ENCODE measurements at places on chromosomes 4 and X. TPM values are rescaled to one million over a fixed set of nuclear protein-coding genes. Genes with fewer than 3 reads are reported as not detected.
A peak's percentile ranks its signal among the peaks of the same experiment; 100 is the strongest.

DNA sequence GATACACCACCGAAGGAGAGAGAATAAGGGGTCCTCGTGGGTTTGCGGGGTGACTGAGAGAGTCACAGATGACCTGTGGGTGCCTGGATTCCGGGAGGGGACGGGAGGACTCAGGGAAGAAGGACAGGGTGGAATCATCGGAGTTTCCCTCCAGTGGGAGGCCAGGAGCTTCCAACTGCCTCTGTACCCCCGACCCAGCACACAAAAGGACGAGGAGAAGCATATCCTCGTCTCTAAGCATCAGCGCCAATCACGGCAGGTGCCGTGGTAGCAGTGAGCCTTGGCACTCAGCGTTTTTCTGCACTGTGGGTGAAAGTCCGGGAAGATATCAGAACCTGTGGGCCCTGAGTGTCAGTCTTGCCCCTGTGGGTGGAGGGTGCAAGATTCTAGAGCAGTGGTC lies 62.0 kb downstream of the ASMT start:
- H3K4me3 ChIP-seq, result no peak overlapping the region
- peaks cover 45% of the 10 kb centered on the region for H3K36me3 ChIP-seq
- H3K27me3 ChIP-seq, result no peaks in the 10 kb centered on the region
- H3K27ac ChIP-seq, result no peak overlapping the region

GRCh38 chr4:182185491-182185890 lies 57.7 kb upstream of the TENM3 start:
- no peaks in the 10 kb centered on the region for H3K4me1 ChIP-seq
- no peak for DNase-seq
- no peaks in the 10 kb centered on the region for H3K36me3 ChIP-seq
- H3K27ac ChIP-seq, result no peak overlapping the region
- H3K27me3 ChIP-seq, result no peaks in the 10 kb centered on the region

DNA sequence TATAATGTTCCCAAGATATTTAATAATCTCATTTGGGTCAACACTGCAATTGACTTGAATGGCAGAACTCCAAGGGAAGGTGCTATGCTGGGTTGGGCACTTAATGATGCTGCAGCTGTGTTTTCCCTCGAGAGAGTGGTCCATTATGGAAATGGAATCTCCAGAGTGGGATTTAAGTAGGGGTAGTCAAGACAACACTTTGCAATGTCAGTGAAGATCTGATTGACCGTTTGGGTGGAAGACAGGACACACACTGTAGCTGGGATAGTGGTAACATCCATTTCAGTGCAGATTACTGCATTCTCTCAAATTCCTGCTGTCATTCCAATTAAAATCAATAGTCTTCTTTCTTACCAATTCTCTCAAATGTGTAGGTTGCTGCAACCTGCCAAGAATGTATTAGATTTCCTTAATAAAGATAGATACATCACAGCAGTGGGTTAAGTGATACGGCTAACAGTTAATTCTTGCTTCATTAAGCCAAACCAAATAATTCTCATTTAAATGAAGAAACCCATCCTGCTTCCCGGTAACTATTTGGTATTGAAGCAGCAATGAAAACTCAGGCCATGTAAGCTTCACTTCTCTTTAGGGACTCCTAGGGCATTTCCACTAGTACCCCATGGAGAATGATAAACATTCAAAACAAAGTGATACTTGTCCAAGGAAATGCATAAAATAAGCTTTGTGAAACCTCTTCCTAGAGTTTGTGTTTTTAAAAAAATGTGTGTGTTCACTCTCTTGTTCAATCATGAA lies 40.5 kb upstream of the RASGEF1B start:
- H3K27me3 ChIP-seq, result no peaks in the 10 kb centered on the region
- H3K4me3 ChIP-seq, result no peak overlapping the region
- H3K36me3 ChIP-seq, result no peaks in the 10 kb centered on the region
- no peak for DNase-seq
- peaks cover 40% of the 10 kb centered on the region for H3K4me1 ChIP-seq
- H3K27ac ChIP-seq, result no peak overlapping the region

GRCh38 chr4:140695483-140695882 lies 60.7 kb downstream of the TBC1D9 start:
- H3K27ac ChIP-seq, result no peak overlapping the region
- DNase-seq, result no peak
- no peaks in the 10 kb centered on the region for H3K36me3 ChIP-seq
- H3K4me3 ChIP-seq, result no peak overlapping the region
- peaks cover 3% of the 10 kb centered on the region for H3K27me3 ChIP-seq

DNA sequence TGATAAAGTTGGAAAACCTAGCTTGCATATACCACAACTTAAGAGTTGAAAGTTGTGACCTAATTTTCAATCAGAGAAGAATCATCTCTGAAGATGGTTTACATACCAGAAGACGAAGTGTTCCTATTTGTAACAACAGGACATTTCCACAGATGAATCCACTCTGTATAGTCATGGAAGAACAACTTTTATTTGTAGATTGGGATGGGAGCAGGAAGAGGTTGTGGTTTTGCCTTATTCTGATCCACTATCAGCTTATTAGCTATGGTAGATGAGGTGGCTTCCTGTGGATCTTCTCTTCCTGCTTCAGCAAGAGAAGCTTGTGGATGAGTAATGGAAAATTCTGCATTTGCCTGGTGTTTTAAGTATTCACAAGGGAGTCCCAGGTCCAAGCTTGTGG lies 18.6 kb upstream of the SUPT20HL1 start:
- no peaks in the 10 kb centered on the region for H3K36me3 ChIP-seq
- H3K27me3 ChIP-seq, result peaks cover 7% of the 10 kb centered on the region
- no peak overlapping the region for H3K27ac ChIP-seq
- no peak for DNase-seq
- H3K4me3 ChIP-seq, result no peak overlapping the region

GRCh38 chr4:10619855-10620254 lies 64.7 kb downstream of the CLNK start:
- H3K27me3 ChIP-seq, result no peaks in the 10 kb centered on the region
- H3K36me3 ChIP-seq, result no peaks in the 10 kb centered on the region
- H3K27ac ChIP-seq, result no peak overlapping the region
- H3K4me1 ChIP-seq, result peaks cover 3% of the 10 kb centered on the region
- no peak for DNase-seq

DNA sequence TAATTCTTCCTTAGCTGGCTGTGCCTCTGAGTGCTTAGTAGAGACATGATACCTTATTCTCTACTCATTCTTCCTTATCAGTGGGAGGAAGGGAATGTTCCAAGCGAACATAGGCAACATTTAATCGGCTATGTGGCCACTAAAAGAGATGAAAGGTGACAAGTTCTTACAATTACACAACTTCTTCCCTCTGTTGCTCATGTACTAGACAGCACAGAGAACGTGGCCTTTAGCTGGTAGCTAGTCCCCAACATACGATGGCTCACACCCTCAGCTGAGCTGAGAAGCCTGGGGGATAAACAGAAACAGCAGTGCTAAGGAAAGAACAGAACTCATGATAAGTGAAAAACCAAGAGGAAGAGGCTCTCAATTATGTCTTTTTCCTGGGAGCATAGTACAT lies 52.2 kb downstream of the APOO start:
- no peak for DNase-seq
- no peak overlapping the region for H3K27ac ChIP-seq
- no peak overlapping the region for H3K4me3 ChIP-seq
- H3K27me3 ChIP-seq, result no peaks in the 10 kb centered on the region

GRCh38 chr4:183356173-183356830 lies 34.1 kb upstream of the CLDN24 start:
- H3K27ac ChIP-seq, result no peak overlapping the region
- H3K4me1 ChIP-seq, result no peaks in the 10 kb centered on the region
- no peak for DNase-seq

DNA sequence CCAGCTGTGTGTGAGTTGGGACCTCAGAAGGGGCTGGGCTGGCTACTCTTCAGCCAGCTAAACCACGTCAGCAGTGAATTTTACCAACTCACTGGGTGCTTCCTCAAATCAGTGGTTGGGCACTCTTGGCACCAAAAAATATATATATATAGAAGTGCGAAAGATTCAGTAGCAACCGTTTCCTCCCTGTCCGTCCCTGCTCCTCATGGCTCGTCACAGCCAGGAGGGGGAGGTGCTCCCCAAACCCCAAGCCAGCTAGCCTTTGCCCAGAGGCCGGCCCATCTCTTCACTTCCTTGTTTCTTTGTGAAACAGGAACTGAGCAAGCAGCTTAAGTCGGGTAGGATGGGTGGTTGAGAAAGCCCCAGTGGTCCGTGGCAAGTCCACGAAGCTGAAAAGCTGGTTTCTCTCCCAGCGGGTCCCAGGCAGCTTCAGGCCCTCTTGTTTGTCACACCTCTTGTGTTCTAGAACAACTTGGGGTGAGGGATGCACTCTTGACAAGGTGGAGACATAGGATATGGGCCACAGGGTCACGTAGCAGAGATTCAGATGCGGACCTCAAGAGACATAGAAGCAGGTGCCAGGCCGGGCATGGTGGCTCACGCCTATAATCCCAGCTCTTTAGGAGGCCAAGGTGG lies 6.8 kb upstream of the SASH3 start:
- peaks cover 54% of the 10 kb centered on the region for H3K4me1 ChIP-seq
- DNase-seq, result peak; percentile 46
- peaks cover 2% of the 10 kb centered on the region for H3K36me3 ChIP-seq
- H3K27ac ChIP-seq, result peak overlapping the region; percentile 87

DNA sequence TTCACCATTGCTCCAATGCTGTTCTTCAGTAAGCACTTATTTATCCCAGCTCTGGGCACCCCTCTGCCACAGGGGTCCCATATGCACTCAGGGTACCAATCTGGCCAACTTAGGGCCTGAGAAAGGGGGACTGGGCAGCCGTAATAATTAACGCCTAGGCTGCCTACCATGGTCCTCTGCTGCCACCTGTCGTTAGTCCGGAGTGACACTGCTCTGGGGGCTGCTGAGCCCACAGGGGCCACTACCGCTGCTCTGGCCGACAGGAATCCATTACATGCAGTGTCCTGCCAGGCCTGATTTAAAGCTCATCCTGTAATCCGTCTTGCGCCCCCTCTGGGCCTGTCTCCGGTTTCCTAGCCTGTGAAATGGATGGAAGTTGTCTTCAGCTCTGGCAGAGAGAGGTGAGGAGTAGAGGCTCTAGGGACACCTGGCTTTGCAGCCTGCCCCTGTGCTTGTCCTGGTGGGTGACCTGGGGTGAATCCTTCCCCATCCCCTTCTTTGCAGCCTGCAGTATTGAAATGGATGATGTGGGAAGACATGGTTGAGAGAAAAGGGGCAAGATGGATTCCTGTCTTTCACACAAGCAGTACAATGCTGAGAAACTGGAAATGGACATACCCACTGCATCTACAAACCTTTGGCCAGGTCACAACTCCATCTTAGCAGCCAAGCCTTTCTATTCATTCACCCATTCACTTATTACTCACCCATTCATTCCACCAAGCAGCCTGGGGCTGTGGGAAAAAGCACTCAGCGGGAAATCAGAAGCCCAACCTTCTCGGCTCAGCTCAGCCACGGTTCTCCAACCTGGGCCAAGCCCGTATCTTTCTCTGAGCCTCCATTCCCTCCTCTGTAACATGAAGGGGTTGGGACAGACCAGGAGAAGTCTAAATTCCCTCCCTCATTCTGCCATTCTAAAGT lies 116.3 kb upstream of the NALF2 start:
- no peak overlapping the region for H3K4me3 ChIP-seq
- H3K4me1 ChIP-seq, result no peaks in the 10 kb centered on the region
- H3K27ac ChIP-seq, result no peak overlapping the region
- no peaks in the 10 kb centered on the region for H3K36me3 ChIP-seq
- DNase-seq, result peak; percentile 30

- no peaks in the 10 kb centered on the region for H3K36me3 ChIP-seq
- no peak overlapping the region for H3K27ac ChIP-seq
- H3K4me3 ChIP-seq, result no peak overlapping the region
- peaks cover 10% of the 10 kb centered on the region for H3K27me3 ChIP-seq
- no peaks in the 10 kb centered on the region for H3K4me1 ChIP-seq
- no peak for DNase-seq
These were observed 8.6 kb upstream of the TSPAN7 start for GRCh38 chrX:38552721-38553120.

DNA sequence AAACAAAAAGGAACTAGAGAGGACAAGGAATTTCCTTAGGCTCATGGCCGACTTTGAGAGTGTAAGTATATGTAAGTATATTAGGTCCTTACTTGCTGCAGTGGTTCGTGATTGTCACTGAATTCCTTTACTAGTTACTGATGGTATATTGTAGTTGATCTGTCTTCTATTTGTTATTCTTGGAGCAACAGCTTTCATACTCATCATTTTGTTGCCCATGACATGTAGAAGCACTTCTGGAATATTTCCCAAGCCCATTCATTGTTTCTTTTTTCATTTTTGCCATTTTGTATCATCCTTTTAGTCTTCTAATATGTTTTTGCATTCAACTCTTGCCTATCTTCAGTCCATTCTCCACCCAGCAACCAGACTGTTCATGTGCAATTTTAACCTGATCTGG lies 170.0 kb downstream of the ARHGAP10 start:
- DNase-seq, result no peak
- H3K27ac ChIP-seq, result no peak overlapping the region
- H3K4me3 ChIP-seq, result no peak overlapping the region
- H3K27me3 ChIP-seq, result no peaks in the 10 kb centered on the region
- no peaks in the 10 kb centered on the region for H3K4me1 ChIP-seq
- peaks cover 12% of the 10 kb centered on the region for H3K36me3 ChIP-seq

DNA sequence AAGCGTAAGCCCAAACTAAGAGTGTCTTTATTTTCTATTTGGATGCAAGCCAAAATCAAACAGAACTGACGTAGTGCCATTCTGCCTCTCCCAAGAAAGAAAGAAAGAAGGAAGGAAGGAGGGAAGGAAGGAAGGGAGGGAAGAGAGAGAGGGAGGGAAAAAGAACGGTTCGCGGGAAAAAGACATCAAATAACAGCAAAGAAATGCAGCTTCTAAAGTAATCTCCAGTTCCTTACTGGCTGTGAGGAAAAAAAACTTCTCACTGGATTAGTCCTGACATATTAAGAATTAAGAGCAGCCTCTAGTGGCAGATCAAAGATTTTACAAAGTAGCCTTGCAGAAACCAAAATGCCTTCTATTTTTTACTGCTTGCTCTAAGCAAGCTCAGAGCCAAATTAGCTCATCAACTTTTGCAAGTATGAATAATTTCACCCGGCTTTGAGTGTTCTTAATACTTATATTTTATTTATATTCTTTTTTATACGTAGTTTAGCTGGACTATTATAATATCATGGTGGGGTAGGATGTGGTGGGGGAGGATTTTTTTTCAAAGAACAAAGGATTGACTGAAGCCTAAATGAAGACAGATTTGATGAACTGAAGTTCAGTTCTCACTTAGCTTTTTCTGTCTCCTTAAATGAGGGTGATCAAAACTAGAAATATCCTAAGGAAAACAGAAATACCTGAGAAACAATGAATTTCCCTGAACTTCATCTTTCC lies 36.6 kb downstream of the PITX2 start:
- no peaks in the 10 kb centered on the region for H3K4me1 ChIP-seq
- no peak for DNase-seq
- no peak overlapping the region for H3K27ac ChIP-seq
- H3K4me3 ChIP-seq, result no peak overlapping the region
- H3K27me3 ChIP-seq, result peaks cover 11% of the 10 kb centered on the region
- no peaks in the 10 kb centered on the region for H3K36me3 ChIP-seq

- H3K36me3 ChIP-seq, result no peaks in the 10 kb centered on the region
- H3K27ac ChIP-seq, result no peak overlapping the region
- H3K4me1 ChIP-seq, result peaks cover 5% of the 10 kb centered on the region
These were observed 102.0 kb upstream of the GATB start for GRCh38 chr4:151862766-151863165.

- no peak within 1 kb of the TSS for H3K4me3 ChIP-seq
- no peak for DNase-seq
- no peak within 1 kb of the TSS for H3K27ac ChIP-seq
- no peaks in the 10 kb centered on the region for H3K36me3 ChIP-seq
- H3K27me3 ChIP-seq, result peaks cover 4% of the 10 kb centered on the region
These were observed at the start of gene ARHGEF38 for GRCh38 chr4:105551965-105552746. ARHGEF38 (plus strand) TSS chr4:105552620; CDS start chr4:105552766, 146 bp downstream.

PSAPL1 gene
- total RNA-seq, result not detected

DOK7 gene
- total RNA-seq, result not detected

ADAMTS3 gene
- not detected for total RNA-seq

CDKL2 gene
- 0.60 TPM for total RNA-seq

AFF1 gene
- 31.5 TPM for total RNA-seq
